ENCODE measurements at places on chromosomes 4 and X. TPM values are rescaled to one million over a fixed set of nuclear protein-coding genes. Genes with fewer than 3 reads are reported as not detected.

DNA sequence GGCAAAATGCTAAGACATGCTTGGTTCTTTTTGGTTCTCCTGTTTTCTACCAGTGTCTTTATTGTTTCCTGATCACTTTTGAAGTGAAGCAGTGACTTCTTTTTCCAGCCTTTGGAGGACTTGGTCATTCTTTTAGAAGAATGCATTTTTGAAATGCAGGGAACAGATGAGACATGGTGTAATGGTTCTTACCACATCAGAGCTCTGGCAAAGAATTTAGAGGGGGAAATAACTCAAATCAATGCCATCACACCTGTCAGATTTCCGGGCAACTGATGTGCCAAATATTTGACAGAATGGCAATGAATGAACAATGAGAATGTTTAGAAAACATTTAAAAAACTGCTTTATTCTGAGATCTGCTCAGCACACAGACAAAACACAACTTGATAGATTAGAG, 519.6 kb downstream of the IQCM start:
- DNase-seq, result no peak

GRCh38 chrX:39158801-39159657, 357.8 kb downstream of the MID1IP1 start:
- peak; percentile 44 for DNase-seq

GRCh38 chrX:46587753-46588171, 14.2 kb downstream of the CHST7 start:
- no peak for DNase-seq

- no peak for DNase-seq
These were observed 492.0 kb upstream of the FTHL17 start for GRCh38 chrX:31563792-31564191.

- DNase-seq, result peak; percentile 7
These were observed 561.5 kb upstream of the PCDH10 start for GRCh38 chr4:132587626-132588025.

Gene SYNPO2
- 0.06 TPM for polyA plus RNA-seq

- no peak for DNase-seq
These were observed 6.4 kb upstream of the COMMD8 start for GRCh38 chr4:47469951-47470350.

Gene OSTC
- polyA plus RNA-seq, result 155 TPM

DNA sequence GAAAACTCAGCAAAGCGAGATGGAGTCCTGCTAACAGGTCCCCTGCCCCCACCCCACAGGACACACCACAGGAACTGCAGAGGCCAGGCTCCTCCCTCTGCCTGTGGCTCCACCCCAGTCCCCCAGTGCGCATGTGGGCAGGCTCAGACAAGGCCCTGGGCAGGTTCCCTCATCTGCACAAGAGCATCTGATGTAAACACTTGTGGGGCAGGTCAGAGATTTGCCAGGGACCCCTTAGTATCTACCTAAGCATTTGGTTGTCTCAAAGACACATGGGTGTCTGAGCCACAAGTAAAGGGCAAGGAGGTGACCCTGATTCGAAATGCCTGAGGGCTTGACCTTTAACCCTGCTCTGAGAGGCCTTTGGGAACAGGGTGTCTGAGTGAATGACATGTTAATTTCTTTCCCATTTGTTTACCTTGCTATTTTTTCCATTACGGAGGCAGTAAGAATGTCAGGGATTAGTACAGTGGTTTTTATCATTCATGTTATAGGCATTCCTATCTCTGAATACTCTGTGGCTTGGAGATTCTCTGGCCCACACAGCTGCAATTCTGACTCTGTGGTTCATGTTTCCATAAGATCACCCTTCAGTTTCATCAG, 85.3 kb downstream of the ZNF518B start:
- peak; percentile 94 for DNase-seq

GRCh38 chr4:3317011-3317655, 24.3 kb downstream of the RGS12 start:
- no peak for DNase-seq

GRCh38 chrX:150774798-150775568, 81.8 kb downstream of the MTMR1 start:
- no peak for DNase-seq

- DNase-seq, result no peak
These were observed 51.6 kb upstream of the WDR1 start for GRCh38 chr4:10168151-10168550.

Gene SLITRK2
- polyA plus RNA-seq, result not detected

Gene AKAP4
- polyA plus RNA-seq, result not detected

DNA sequence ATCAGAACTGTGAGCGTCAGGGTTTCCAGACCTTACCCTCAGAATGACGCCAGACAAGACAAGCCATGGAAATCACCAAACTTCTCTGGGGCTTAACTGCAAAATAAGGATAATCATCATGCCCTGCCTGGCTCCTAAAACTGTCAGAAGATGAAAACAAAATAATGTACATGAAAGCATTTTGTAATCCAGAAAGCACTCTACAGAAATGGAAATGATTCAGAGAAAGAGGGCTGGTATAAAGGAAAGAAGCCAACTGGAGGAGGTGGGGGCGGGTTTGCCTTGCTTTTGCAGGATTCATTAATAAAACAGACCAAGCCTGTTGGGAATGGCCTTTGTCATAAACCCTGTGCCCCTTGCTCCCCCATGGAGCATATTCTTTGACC, 47.3 kb downstream of the SEPSECS start:
- DNase-seq, result no peak

Gene ASB11
- not detected for polyA plus RNA-seq

All from foreskin keratinocyte (primary cell).